GM10248 (cell line): ENCODE measurements at places on chromosomes 2 and 18.

GRCh38 chr2:137449454-137449853 is 514.8 kb upstream of the HNMT start:
- DNase-seq = no peak

- DNase-seq = peak; percentile 22
Measured at GRCh38 chr2:160493227-160494028, at the start of gene RBMS1. Gene RBMS1, minus strand, starts transcription at chr2:160493807. Its CDS starts 444 bp downstream, at chr2:160493363.

- DNase-seq = no peak
Measured at GRCh38 chr2:144131042-144131441, 388.9 kb downstream of the ZEB2 start.

GRCh38 chr2:103823847-103824246 is 1030.1 kb upstream of the POU3F3 start:
- no peak for DNase-seq

DNA sequence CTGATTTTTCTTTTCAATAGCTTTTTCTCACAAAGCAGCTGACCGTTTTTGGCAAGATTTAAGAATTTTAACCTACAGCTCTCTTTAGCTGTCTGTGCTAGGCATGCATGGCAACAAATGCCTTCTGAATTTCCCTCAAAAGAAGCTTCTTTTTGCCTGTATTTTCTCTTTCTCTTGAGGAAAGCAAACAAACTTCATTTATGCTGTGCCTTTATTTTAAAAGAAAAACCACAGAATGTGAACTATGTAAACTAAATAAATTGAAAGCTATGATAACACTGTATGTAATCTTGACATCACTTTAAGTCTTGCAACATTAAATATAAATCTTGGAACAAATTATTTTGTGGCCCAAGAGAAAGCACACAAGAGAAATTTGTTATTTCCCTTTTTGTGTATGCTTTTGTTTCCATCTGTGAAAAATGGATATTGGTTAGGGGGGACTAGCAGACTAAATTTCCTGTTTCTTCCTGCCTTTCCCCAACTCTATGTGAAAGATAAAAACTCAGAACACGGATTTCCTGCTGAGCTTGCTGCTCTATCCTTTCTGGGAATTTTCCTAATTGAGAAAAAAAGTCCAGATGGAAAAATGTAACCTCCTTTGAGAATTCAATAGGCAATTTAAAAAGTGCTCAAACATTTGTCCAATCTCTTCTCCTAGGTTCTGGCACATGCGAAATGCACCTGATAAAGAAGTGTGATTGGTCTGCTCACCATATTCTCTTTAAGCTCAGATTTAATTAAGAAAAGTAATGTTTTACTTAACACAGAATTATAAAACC is 20.9 kb upstream of the TFPI start:
- no peak for DNase-seq
